ENCODE measurements at places on chromosomes 7 and 10.

DNA sequence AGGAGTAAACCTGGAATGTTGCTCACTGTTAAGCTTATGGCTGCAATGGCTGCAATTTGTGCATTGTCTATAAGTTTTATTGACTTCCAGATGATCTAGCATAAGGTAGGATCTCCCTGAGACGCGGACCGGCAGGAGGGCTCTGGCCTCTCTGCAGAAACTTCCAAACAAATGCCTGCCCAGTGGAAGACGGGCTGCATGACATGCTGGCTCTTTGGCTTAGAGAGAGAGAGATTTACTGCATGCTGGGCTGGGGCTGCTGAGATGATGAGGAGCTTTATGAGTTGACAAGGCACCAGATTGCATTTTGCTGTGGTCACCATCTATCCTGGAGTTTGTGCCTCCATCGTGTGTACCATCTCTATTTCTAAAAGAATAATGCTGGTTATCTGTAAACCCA lies 193.2 kb downstream of the GALNT17 start:
- no peak for DNase-seq

GRCh38 chr10:119301397-119301796 lies 94.0 kb downstream of the GRK5 start:
- DNase-seq, result no peak

DNA sequence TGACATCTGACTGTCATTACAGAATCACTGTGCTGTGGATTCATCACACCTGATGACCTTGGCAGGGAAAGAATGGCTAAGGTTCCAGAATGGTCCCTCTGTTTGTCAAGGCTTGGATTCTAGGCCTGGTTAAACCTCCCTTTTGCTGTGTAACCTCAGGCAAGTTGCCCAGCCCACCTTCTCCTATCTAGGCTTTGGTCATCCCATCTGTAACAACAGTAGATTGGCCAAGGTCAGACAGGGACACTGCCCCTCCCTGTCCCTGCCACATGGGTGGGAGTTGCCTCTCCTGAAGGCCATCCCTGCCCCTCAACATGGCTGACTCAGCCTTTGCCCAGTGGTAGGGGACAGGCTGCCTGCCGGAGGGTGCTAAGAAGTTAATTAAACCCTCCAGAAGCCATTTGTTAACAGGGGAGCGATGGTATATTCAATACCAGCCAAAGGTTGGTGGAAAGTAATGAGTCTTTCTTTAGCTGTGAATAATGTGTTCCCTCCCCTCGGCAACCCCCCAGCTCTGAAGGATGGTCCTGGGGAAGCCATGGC lies 149.8 kb upstream of the PCBD1 start:
- DNase-seq, result no peak

DNA sequence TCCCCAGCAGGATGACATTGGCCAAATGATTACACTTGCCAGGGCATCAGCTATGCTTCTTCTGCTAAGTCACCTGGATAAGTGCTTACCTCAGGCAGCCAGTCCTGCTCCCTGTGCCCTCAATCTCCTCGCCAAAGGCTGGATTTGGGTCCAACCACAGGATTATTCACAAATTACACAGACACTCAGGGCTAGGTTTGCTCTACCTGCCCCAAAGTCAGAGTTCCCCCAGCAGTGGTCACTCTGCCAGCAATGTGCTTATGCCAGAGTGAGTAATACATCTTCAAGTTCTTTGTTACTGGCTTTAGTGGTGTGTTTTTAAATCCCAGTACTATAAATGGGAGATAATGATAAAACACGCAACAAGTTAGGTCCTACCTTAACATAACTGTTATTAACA lies 189.7 kb upstream of the SEMA3D start:
- no peak for DNase-seq

- peak; percentile 2 for DNase-seq
Observed at GRCh38 chr7:97187067-97187466, 69.6 kb downstream of the SDHAF3 start.

DNA sequence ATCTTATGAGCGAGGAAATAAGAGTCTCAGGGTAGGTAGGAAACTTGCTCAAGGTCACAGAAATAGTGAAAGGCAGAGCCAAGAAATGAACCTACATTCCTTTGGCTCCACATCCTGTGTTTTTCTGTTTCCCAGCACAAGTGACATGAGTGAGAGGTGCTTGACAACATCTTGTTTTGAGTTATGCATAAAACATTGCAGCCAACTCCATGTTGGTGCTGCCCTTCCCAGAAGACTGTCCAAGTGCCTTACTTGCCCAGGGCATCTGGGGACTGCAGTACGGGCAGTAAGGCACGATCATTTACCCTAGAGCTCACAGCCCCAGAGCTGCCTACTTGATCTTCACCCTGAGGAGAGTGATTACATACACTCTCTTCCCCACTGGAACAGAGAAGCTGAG lies 148.8 kb downstream of the NOC3L start:
- DNase-seq, result no peak

GRCh38 chr7:91089382-91089963 lies 174.8 kb upstream of the FZD1 start:
- DNase-seq, result peak; percentile 37

- DNase-seq, result no peak
Observed at GRCh38 chr7:30630986-30631385, 36.3 kb downstream of the GARS1 start.

GRCh38 chr10:13803566-13804554 lies 217.1 kb downstream of the PRPF18 start:
- DNase-seq, result no peak

GRCh38 chr7:94044806-94045205 lies 40.7 kb upstream of the BET1 start:
- no peak for DNase-seq

DNA sequence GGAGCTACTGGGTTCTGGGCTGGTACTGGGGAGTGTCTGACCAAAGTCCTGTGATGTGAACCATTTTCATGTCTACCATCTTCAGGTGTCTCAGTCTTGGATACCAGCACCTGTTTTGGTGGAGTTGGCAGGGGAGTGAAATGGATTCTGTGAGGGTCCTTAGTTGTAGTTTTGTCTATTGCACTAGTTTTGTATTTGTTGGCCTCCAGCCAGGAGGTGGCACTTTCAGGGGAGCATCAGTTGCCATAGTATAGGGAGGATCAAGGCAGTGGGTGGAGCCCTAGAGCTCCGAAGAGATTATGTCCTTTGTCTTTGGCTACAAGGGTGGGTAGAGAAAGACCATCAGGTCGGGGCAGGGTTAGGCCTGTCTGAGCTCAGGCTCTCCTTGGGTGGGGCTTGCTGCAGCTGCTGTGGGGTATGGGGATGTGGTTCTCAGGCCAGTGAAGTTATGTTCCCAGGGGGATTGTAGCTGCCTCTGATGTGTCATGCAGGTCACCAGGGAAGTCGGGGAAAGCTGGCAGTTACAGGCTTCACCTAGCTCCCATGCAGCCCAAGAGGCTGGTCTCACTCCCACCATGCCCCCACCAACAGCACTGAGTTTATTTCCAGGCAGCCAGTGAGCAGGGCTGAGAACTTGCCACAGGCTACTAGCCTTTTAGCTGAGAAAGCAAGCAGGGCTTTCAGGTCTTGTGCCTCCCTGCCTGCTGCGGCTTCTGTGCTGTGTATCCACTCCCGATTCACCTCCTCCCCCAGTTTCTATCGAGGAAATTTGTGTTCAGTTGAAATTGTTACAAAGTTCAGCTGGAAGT lies 153.1 kb downstream of the ZNF365 start:
- no peak for DNase-seq

- DNase-seq, result peak; percentile 83
Observed at GRCh38 chr10:12710594-12711349, 290.7 kb downstream of the CCDC3 start.

GRCh38 chr10:124916585-124917427 lies 25.1 kb upstream of the ZRANB1 start:
- peak; percentile 90 for DNase-seq

DNA sequence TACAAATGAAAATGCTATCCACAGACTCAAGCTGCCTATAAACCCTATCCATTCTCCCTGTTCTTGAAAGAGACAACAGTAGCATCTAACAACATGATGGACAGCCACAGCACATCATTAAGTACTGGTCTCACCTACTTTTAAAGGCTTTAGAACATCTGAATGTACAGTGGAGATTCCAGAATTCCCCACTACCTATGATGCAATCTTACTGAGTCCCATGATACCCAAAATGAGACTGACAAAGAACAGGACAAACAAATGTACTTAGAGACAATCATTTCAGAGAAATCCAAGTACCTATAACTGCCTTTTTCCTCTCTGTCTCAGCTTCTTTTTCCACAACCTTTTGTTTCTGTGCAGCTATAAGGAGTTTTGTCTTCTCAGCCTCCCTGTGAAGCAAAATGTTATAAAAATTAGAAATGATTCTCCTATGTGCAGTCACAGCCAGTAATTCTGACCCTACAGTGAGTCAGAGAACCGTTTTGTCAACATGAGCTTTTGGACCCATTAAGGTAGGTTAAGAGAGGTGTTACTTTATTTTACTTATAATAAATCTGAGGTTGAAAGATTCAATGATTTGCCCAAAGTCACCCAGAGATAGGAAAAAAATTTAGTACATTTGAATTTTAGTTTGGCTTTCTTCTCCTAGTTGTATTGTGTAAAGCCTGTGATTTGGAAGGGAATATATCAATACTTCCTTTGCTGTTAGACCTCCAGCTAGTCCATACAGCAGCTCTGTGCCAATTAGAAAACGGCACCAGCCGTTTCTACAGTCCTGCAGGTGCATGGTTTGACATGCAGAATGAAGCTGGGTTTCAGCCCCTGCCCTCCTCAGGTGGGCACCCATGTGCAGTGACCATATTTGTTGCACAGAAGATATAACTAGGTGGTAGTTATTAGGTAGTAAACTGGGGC lies 21.9 kb downstream of the ERLIN1 start:
- DNase-seq, result no peak

DNA sequence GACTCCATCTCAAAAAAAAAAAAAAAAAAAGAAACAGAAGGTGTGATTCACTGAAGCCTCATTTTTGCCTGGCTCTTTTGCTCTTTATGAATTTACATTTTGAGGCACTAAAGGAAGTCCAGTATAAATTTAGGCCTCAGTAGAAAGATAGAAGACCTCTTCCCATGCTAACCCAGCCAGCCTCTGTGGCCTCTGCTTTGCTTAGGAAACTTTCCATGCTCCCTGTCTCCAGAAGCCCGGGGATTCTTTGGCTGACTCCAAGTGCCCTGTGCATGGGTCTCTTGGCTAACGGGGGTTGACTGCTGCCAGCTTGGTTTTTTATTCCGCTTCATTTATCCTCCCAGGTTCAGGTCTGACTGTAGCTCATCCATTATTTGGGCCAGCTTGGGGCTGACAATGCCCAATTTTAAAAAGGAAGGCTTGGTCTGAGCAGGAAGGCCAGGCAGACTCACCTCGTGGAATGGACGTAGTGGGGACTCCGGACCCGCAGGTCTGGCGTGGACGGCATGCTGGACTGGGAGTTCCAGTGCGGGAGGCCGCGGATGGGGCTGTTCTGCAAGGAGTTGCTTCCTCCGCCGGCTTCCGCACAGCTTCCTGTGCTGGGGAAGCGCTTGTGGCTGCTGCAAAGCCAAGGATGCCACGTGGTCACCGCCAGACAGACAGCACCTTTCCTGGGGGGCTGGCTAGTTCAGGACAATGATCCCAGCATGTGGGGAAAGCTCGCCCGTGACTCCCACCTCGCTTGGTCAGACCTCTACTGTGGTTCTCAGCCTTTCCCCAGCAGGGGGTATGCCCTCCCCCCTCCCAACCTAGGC lies 72.3 kb downstream of the PRPF18 start:
- no peak for DNase-seq

- no peak for DNase-seq
Observed at GRCh38 chr7:29078311-29079260, 67.8 kb downstream of the CPVL start.

DNA sequence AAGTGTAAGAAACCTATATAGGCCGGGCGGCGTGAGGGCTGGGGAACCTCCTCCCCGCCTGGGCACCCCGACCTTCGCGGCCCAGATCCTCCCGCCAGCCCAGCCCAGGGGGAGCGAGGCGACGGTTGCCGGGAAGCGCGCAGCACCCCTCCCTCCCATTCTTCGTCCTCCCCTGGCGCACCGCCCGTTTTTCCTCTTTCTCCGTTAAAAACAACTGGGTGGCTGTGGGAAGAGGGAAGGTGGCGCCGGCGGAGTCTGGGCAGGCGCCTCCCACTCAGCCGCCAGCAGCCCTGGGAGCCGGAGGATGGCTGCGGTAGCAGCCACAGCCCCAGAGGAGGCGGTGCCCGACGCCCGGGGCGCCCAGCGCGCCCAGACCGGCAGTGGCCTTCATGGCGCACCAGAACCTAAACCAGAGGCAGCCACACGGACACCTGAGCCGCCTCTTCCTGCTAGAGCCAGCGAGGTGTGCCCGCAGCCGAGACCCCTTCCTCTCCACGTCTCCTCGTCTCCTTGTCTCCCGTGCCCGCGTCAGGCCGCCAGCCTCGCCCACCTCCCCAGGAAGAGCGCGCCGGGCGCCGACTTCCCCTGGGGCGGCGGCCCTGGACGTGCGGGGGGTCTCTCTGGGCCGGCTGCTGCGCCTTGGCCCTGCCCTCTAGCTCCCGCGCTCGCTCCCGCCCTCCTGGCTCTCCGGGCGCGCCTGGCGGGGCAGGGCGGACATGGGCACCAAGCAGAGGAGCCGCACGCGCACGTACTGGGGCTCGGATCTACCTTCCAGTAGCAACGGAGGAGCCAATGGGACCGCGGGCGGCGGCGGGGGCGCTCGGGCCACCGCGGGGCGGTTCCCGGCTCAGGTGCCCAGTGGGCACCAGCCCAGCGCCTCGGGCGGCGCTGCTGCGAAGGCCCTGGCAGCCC lies 32.8 kb upstream of the SFTPD start:
- DNase-seq, result no peak

DNA sequence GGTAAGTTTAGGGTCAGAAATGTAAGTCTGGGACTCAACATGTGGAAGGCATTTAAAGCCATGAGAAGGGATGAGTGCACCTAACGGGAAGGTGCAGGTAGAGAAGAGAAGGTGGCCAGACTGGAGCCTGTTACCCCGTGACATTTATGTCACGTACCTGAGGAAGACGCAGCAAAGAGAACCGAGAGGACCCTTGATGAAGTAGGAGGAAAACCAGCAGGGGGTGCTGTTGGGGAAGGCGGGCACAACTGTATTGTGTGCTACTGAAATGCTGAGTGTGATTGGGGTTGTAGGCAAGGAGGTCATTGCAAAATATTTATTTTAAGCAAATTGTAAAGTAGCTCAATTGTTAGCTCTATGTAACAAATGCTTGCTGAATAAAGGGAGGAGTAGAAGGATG lies 338.2 kb upstream of the PRKCQ start:
- DNase-seq, result no peak

DNA sequence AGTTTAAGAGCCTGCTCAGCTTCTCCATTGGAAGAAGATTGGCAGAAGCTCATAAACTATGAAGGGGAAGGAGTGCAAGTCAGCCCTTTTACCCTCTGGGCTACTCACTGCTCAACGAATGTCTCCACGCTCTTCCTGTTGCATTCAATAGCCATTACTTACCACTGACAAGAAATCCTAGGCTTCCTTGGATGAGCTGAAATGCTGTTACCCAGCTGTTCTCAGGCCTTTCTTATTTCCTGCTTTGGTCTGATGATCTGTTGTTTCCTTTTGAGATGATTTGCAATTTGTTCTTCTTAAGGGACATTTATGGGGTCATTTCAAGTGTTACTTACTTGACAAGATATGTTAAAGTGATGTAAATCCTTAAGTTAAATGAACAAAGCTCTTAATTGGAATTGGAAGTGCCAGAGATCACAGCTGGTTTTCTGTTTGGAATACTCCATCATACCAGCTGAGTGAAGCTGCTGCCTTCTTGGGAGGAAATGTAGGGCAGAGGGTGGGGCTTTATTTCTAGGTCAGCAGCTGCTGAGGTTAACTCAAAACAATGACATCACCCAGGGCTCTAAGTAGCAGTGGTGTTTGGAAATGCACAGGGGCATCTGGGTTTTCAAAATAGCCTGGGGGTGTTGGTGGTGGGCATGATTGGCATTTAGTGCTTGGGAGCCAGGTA lies 170.0 kb downstream of the PRKCQ start:
- no peak for DNase-seq

- DNase-seq, result no peak
Observed at GRCh38 chr7:78863281-78863680, 590.2 kb downstream of the MAGI2 start.

Data from fibroblast of the conjunctiva (primary cell).